ENCODE measurements at places on chromosomes 5 and 9. TPM values are rescaled to one million over a fixed set of nuclear protein-coding genes. Genes with fewer than 3 reads are reported as not detected.
A peak's percentile ranks its signal among the peaks of the same experiment; 100 is the strongest.

CCL27 gene
- total RNA-seq, result not detected

PPP2R2B gene
- not detected for total RNA-seq

MYO10 gene
- total RNA-seq, result 144 TPM

ANGPTL2 gene
- total RNA-seq, result 24.5 TPM

GRCh38 chr9:91060520-91061343 is 259.1 kb downstream of the SYK start:
- peak; percentile 98 for DNase-seq

- no peak for DNase-seq
Measured at GRCh38 chr5:156178117-156178516, 148.8 kb upstream of the SGCD start.

GRCh38 chr5:76083555-76084495 is 642 bp downstream of the SV2C start:
- no peak for DNase-seq

- DNase-seq, result no peak
Measured at GRCh38 chr5:139841549-139841948, 45.9 kb downstream of the PSD2 start.

DNA sequence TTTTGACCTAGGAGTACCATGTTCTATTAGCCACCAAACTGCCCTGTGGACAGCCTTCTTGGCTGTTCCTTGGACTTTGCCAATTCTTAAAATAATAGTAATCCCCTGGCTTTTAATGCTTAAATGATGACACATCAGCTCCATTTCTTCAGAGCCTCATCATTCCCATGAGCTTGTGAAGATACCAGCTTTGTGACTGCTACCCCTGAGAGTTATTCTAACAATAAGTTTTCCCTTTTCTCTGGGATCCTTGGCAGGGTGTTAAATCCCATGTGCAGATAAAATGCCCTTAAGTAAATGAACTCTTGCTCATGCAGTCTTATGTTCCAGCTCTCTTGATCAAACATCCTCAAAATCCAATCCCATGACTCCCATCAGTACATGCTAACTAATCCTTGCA is 415.3 kb downstream of the CETN3 start:
- DNase-seq, result no peak

DNA sequence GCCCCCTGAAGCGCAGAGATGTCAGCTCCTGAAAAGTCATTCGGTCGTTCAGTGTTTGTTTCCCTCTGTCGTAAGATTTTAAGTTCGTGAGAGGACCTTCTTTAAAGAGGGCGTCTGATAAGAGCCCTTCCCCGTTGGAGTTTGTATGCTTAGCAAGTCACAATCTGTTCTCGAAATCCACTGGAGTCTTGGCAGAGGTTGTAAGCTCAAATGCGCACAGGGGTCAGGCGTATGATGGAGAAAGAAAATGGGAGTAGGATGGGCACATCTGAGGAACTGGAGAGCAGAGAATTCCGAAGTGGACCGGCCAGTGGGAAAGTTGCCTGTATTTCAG is 710 bp downstream of the HSD17B4 start:
- no peak for DNase-seq

DNA sequence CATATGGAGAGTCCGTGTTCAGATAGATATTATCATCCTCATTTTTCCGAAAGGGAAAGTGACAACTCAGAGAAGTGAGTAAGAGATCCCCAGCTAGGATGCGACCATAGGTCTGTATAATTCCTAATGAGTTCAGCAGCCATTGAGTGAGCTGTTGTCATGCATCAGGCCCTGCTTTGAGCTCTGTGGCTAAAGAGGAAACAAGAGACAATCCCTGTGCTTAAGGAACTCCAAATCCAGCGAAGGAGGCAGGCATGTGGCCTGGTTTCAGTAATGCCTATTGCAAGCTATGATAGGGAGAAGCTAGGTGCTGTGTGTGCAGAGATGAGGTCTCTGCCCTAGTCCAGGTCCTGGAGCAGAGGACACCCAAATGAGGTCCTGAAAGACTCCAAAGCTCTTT is 192.8 kb downstream of the ACTL7B start:
- no peak for DNase-seq

GRCh38 chr5:91070761-91071550 is 312.2 kb downstream of the ARRDC3 start:
- no peak for DNase-seq

CCL19 gene
- total RNA-seq, result not detected

TAF11L4 gene
- total RNA-seq, result not detected

DNA sequence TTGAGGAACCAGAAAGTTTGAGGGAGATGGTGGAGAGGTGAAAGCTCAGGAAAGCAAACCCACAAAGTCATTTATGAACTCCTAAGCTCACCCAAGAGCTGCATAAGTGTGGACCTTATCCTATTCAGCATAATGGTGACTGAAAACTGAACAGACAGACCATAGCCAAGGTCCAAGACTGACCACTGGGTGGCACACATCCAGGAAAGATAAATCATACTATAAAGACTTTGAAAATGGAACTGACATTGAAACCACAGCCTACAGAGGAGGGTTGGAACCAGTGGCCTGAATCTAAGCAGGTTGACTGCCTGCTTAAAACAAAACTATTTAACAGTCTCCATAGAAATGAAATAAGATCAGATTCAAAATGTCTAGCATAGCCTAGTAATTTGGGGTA is 121.0 kb upstream of the RGS7BP start:
- DNase-seq, result peak; percentile 55

GRCh38 chr5:173114536-173114935 is 29.8 kb upstream of the BNIP1 start:
- DNase-seq, result peak; percentile 16

- peak; percentile 59 for DNase-seq
Measured at GRCh38 chr9:38727497-38728001, 7.6 kb upstream of the FAM240B start.

DNA sequence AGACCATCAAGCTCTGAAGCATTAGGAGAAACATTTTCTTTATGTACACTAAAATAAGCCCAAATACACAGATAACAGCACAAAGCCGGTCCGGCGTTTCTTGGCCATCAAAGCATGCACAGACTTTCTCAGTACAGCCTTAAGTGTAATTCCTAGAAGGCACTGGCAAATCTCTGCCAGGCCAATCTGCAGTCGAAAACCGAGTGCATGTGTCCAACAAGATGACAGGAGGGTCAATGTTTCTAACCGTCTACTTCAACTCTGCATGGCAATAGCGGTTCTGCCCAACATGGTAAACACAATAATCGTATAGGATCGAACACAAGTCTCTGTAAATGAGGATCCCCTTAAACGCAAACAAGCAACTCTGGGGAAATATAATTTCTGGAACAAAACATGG is 1.1 kb downstream of the ARL15 start:
- peak; percentile 47 for DNase-seq

DNA sequence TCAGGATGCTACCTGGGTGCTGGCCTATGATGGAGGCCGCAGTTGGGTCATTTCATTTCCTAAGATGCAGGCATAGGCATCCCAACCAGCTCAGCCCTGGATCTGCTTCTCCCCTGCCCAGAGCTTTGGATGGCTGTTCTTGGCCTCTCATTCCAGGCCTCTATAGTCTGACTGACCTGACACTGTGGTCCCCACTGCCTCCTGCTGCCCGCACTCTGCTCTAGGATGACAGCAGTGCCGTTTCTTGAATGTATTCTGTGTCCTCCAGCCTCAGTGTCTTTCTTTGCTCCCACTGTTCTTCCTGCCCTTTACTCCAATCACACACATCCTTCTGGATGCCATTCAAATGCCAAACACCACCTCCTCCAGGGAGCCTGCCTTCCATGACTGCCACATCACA is 235.7 kb downstream of the HSPA4 start:
- DNase-seq, result peak; percentile 52

ADAMTS19 gene
- total RNA-seq, result not detected

DNA sequence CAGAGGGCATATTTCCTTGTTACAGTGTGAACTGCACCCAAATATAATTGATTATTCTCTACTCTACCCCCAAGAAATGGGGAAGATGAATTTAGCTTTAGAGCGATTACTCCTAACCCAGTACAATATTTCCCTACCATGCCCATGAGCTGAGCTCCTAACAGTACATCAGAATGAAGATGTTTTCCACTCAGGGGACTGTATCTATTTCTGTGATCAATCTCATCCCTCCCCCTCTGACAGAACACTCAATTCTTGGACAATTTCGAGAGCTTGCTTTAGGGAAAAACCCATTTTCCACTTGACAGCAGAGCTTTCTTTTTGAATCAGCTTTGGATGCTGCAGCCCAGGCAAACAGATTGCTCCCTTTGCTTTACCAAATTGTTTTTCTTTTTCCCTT is 24.7 kb upstream of the TEX48 start:
- DNase-seq, result no peak

DNA sequence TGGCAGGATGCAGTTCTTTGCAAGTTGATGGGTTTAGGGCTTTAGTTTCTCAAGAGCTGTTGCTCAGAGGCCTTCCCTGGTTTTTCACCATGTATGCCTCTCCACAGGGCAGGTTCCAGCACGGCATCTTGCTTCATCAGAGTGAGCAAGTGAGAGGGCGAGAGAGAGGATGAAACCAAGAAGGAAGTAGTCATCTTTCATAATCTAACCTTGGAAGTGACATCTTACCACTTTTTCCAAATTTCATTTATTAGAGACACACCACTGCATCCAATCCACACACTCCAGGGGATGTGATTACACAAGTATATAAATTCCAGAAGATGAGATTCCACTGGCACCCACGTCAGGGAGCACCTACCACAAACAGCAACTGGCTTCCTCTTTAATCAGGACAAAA is 294.4 kb downstream of the MARCHF11 start:
- no peak for DNase-seq

GRCh38 chr5:89697581-89697980 is 712.0 kb downstream of the CETN3 start:
- no peak for DNase-seq

- no peak for DNase-seq
Measured at GRCh38 chr9:71549023-71549422, 219.3 kb downstream of the CEMIP2 start.

- peak; percentile 82 for DNase-seq
Measured at GRCh38 chr9:121399883-121400607, 30.0 kb upstream of the STOM start.

DNA sequence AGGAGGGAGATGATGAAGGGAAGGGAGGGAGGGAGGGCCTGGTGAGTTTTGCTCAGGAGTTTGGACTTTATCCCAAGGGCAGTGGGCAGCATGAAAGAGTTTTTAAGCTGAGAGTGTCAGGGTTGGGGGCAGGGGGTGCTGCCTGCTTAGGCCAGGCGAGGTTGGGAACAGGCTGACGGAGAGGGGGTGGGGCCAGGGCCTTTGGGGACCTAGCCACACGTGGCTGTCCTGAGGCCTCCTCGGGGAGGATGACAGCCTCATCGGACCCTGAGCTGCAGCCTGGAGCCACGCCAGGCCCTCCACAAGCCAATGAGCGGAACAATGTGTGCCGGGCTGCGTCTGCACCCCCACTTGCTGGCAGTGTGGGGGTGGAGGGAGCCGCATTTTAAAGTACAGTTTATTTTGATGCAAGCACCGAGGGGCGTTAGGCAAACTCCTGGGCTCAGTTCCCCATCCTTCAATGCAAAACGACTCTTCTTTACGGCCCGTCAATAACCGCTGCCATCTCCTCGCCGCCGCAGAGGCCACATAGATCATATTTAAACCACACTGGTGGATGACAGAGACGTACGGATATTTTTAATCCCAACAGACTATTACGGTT is 5.3 kb upstream of the RXRA start:
- DNase-seq, result no peak

GRCh38 chr5:73459366-73459765 is 10.8 kb upstream of the FOXD1 start:
- DNase-seq, result no peak

- no peak for DNase-seq
Measured at GRCh38 chr5:5246736-5247135, 106.6 kb downstream of the ADAMTS16 start.

DNA sequence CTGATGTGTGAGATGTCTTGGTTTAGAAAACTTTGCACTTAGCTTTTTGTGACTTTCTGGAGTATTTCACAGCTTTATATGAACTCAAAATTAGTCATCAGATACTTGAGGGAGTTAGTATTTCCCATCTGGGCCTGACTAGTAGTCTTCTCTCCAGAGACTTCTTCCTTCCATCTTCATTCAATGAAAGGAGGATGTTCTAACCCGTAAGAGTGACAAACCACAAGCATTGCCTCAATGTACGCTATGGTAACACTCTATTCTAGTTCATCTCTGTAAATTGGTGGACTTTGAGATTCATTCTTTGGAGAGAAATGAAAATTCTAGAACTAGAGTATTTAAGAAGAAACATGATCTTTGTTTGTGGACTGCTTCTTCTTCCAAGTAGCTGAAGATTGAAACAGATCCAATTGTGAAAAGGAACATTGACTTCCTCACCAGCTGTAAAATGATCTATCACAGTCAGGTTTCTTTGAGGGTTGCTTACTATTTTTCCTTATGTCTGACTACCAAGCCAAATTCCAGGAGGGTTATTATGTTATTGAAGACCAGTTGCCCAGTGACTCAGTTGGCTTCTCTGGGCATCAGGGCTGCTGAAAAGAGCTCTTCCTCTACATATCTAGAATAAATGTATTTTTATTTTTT is 157.6 kb downstream of the SLC12A2 start:
- no peak for DNase-seq

NPDC1 gene
- total RNA-seq, result 181 TPM

DNA sequence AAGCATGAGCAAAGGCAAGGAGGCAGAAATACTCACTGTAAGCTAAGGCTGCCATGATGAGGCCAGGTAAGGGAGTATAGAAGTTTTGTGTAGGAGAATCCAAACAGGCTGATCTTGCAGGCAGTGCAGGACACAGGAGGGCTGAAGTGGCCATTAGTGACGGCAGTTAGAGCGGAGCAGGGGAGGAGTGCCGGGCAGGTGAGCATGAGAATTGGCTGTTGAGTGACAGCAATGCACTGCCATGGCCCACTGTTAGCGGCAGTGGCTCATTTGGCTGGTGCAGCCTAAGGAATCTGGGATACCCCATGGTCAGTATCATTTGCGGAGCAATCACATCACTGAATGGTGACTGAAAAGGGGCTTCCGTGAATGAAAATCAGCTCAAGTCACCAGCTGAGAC is 22.8 kb downstream of the RGS3 start:
- DNase-seq, result no peak

- no peak for DNase-seq
Measured at GRCh38 chr5:37804401-37804800, 35.4 kb downstream of the GDNF start.

HSPB3 gene
- total RNA-seq, result not detected

TAF11L5 gene
- total RNA-seq, result not detected

DNA sequence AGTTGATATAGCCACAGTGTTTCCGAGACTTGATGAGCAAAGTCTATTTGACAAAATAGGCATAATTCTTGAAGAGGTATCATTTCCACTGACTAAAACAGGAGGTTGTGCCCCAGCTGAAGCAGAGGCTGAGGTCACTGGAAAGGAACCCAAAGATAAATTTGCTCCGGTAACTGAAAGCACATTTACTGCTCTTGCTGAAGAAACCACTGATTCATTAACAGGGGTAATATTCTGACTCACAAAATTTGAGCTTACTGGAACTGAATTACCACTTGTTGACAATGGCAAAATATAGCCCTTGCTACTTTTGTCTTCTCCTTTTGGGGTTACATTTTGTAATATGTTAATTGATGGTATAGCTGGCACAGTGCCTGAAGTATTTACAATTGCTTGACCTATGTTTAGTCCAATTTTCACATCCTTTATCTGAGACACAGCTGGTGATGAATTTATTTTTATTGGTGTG is 30.2 kb downstream of the MLANA start:
- DNase-seq, result no peak

GRCh38 chr5:132423438-132423898 is 54.0 kb downstream of the SLC22A5 start:
- no peak for DNase-seq

GRCh38 chr5:172688349-172689217 is 47.5 kb downstream of the NEURL1B start:
- DNase-seq, result peak; percentile 27

C7 gene
- total RNA-seq, result 0.29 TPM
